Stimulated activated CD8-positive, alpha-beta memory T cell treated with anti-CD3 and anti-CD28 coated beads, Interleukin-7, amount 100 ng/mL, for 24 hours (primary cell): ENCODE measurements at places on chromosomes 4 and X.

DNA sequence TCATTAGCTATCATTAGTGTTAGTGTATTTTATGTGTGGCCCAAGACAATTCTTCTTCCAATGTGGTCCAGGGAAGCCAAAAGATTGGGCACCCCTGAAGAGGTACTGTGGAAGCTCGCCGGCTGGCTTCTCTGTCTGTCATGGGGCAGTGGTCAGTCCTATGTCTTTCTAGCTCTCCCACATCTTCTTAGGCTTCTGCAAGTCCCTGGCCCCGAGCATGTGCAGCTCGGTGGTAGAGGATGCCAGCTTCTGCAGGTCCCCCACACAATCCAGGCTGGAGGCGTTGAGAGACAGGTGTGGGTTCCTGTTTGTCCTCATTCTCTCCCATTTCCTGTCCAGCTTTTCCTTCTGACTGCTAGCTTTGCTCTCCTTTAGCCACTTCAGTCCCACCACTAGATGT is 134.1 kb upstream of the NALF2 start:
- no peak for DNase-seq

DNA sequence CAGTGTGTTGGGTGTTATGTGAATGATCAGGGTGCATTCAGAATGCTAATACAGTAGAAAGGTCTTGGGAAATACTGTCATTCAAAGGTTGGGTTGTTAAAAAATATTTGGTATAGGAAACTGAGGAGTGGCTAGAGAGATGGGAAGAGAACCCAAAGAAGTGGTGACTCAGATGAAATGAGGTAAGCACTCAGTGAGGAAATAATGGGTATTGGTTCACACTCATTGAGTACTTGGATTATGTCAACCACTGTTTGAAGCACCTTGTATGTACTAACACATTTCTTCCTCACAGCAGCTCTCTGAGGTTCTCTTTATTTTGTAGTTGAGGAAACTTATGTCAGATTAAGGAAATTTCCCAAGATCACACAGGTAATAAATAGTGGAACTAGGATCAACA is 40.8 kb upstream of the NUDT6 start:
- no peak for DNase-seq

DNA sequence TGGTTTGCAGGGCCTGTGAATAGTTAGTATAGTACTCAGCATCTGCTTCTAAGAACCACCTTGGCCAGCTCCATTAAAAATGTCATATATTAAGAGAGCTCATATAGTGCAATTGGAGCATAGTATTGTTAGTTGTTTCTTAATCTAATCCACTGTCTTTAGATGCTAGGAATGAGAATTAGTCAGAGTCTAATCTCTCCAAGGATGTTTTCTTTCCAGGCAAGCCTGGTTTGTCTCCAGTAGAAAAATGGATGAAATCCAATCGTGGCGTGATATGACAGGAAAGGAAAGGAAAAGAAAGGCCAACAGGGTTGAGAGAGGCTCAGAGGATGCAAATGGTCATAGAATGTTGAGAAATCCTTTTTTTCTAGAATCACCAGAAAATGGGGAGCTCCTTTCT is 15.0 kb upstream of the TMEM164 start:
- DNase-seq = no peak

DNA sequence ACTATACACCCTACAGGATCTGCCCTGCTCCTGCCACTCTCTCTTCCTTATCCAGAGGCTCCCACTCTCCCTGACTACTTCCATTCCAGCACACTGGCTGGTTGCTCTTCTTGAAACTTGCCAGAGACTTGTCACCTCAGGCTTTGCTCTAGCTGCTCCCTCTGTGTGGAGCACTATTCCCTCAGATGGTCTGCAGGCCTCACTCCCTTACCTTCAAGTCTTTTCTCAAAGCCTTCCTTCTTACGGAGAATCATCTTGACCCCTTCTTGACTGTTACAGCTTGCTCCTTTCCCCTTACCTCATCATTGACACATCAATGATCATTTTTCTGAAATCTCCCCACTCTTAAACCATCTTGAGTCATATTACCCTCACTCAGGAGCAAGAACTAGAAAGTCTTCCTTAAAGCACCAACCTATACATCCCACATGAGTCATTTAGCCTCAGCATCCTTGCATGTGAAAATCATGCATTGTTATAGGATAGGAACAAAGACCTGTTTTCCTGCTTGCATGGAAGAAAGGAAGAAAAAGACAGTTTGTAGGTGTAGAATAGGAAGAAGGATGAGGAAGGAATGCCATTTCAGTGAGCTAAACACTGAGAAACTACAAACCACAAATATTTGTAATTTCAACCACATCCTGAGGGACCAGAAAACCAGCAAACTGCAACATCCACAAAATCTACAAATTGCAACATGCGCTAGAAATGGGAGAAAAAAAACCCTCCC is 55.7 kb downstream of the ANTXR2 start:
- DNase-seq = no peak

DNA sequence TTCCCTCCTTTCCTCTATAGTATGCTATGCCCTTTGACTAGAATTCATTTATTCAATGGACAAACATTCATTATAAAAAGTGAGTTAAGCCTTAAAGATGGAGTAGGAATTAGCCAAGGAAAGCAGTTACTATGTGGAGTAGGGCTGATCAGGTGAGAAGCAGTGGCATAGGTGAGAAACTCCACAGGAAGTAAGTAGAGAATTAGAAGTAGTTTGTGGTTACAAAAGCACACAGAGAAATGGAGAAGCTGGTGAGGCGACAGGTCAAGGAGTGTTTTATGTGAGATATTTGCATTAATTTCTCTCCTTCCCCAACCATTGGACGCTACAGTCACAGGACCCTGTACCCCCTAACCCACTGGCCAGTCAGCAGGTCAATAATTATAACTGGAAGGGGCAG is 30.6 kb downstream of the SETD7 start:
- DNase-seq = no peak

GRCh38 chr4:150126864-150127203 is 48.6 kb downstream of the DCLK2 start:
- DNase-seq = no peak

- no peak for DNase-seq
Measured at GRCh38 chr4:154343651-154344050, 147.9 kb downstream of the DCHS2 start.

- DNase-seq = no peak
Measured at GRCh38 chr4:20074450-20074849, 177.3 kb upstream of the SLIT2 start.

- no peak for DNase-seq
Measured at GRCh38 chr4:165170819-165171218, 36.5 kb upstream of the KLHL2 start.

GRCh38 chr4:2254665-2255500 is 7.0 kb downstream of the MXD4 start:
- DNase-seq = no peak

- no peak for DNase-seq
Measured at GRCh38 chrX:103413705-103414387, 37.5 kb downstream of the BEX3 start.

DNA sequence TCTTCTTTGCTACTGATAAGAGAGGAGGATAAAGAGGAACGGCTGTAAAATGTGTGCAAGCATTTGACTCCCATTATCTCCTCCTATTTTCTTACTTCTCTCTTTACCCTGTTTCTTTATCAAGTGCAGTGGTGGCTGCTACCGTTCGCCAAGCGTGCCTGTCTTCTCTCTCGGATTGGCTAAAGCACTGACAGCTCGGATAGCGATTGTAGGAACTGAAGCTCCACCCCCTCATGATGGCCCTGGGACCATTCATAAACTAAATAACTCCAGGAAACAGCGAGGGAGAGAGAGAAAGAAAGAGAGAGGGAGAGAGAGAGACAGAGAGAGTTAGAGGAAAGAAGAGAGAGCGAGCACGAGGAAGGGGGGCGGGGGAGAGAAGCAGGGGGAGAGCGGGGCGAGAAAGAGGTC is 305 bp upstream of the MAB21L2 start:
- DNase-seq = no peak

DNA sequence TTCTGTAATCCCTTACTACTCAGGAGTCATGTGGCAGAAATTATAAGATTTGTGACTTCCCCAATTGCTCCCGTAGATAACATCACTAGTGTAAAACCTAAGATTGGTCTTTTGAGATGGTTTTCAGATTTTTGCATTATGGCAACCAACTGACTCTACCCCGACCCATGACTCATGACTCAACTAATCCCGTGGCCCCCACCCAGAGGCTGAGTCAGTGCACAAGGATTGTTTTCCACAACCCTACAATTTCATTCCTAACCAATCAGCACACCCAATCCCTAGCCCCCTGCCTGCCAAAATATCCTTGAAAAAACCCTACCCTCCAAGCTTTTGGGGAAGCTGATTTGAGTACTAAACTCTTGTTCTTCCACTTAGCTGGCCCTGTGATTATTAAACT is 109.4 kb upstream of the FAM9C start:
- DNase-seq = no peak

DNA sequence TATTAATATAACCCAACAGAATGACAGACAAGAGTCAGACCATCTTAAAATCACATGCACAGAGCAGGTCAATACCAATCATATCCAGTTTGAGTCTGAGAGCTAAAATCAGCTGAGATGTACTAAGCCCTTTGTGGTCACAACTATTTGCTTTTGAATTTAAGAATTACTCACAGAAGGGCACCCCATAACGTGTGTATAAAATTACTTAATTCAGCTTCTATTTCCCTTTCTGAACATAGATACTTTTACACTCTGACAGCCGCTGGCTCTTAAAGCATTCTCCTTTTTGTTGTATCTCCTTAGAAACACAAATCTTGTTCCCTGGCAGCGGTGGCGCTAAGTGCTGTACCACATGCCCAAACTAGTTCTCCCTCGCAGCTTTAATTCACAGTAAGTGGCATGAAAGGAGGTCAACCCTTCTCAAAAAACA is 14.8 kb upstream of the PPARGC1A start:
- DNase-seq = no peak

- DNase-seq = no peak
Measured at GRCh38 chr4:54754394-54754793, 96.6 kb downstream of the KIT start.

DNA sequence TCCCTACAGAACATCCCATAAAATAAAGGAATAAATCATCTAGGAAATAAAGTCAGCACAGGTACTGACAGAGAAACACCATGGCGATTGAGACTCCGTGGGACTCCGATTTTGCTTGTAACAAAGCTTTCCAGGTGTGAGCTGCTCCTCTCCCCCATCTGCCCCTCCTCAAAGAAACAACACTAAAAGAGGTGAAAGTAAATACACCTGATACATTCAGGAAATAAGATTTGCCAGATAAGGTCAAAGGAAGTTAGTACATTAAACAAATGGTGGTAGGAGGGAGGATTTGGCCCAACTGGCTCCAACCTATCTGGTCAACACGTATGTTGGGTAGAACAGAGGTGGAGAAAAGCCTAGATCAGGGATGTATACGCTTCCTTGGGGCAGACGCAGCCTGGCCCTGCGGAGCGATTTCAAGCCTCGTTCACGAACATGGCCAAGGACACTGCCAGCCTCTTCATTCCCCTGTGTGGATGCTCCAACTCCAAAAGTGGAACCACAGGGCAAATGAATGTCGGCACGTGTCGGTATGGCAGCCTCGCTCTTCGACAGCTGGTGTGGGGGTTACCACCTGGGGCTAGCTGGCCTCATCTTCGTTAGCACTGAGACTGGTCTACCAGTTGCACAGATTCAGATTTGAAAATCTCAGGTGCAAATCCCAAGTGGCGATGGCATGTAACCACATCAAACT is 162.5 kb downstream of the AFAP1 start:
- DNase-seq = no peak

DNA sequence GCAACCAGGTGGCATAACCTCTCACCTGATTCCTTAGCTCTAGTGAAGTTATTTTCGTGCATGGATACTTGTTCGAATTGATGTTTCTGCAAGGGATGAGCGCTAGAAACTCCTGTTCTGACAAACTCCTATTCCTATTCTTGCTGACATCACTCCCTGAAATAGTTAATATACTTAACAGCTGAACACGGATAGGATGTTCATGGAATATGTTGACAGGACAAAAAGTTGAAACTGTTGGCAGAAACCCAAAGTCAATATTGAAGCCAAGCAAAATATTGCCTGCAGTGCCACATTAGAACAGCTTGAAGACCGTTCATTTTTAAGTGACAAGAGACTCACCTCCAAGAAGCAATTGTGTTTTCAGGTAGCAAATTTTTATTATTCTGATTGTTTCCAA is at the start of gene KLKB1:
Gene KLKB1, plus strand, starts transcription at position 287 of the 400 bp plus-strand sequence. CDS start 689 bp downstream, outside the sequence.
- no peak for DNase-seq

- DNase-seq = no peak
Measured at GRCh38 chr4:18077808-18078207, 56.3 kb upstream of the LCORL start.

GRCh38 chr4:85684676-85685075 is 209.7 kb downstream of the ARHGAP24 start:
- no peak for DNase-seq

DNA sequence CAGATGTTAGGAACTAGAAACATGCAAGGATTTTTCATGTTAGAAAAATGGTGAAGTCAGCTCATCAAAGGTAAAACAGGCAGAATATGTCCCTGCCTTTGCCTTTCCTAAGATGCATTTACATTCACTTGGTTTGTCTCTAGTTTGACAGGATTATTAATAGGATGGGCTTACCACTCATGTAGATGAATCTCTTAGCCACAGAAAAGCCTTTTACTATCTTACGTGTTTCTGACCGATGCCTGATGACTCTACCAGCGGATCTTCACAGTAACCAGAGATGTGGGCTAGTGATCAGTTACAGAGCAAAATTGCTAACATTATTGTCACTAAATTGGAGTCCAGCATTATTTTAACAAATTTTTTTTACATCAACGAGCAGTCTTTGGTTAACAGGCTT is 187.6 kb downstream of the MAML3 start:
- no peak for DNase-seq
